Ureter (tissue), 1 donor: ENCODE measurements at places on chromosomes 16 and 17. TPM values are rescaled to one million over a fixed set of nuclear protein-coding genes. Genes with fewer than 3 reads are reported as not detected.

Gene SNX20
- 1.8 TPM for total RNA-seq

Gene KRTAP4-1
- total RNA-seq = not detected

Gene NKD1
- total RNA-seq = 27.8 TPM

Gene CCL7
- not detected for total RNA-seq

Gene MAPT
- total RNA-seq = 6.1 TPM

Gene SNAI3
- total RNA-seq = 1.8 TPM

Gene CDH15
- not detected for total RNA-seq

Gene INCA1
- 1.1 TPM for total RNA-seq

DNA sequence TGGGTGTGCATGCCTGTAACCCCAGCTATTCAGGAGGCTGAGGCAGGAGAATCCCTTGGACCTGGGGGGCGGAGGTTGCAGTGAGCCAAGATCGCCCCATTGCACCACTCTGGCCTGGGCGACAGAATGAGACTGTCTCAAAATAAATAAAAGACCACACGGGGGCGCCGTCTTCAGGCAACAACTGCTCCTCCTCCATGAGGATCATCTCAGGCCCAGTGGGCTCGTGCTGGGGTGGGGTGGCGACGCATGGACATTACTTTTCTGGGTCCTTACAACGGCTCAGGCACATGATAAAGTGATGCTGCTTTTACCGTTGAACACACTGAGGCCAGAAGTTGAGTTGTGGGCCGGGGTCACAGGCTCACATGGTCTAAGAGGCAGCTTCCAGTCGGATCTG lies 56.2 kb downstream of the PRMT7 start:
- no peak for DNase-seq

DNA sequence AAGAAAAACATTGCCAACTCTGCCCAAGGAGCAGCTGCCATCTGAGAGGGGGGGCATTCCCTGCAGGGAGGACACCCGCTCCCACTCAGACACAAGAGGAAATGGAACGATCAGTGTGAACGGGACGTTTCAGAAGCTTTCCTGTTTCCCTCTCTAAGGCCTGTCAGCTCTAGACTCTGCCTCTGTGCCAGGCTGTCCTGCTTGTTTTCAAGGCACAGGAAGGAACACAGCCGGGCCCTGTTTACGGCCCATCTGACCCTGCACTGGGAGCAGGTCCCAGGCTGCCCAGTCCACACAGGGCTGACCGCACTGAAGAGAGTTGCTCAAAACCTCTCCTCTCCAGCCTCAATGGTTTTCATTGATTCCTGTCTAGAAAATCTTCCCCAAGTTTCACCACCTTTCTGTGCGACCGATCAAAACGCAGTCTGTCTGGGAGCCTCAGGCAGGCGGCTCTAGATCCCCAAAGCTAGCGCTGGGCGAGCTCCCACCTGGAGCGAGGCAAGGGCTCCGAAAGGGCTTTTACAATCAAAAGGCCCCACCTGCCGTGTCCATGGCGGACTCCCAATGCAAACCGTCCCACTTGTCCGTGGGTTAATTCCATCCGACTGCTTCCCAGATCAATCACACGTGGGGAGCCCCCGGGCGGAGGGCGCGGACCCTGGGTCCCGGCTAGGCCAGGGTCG lies 1.5 kb downstream of the PIEZO1 start:
- DNase-seq = no peak

- no peak for DNase-seq
Measured at GRCh38 chr16:25692742-25693508, 1.2 kb downstream of the HS3ST4 start.

DNA sequence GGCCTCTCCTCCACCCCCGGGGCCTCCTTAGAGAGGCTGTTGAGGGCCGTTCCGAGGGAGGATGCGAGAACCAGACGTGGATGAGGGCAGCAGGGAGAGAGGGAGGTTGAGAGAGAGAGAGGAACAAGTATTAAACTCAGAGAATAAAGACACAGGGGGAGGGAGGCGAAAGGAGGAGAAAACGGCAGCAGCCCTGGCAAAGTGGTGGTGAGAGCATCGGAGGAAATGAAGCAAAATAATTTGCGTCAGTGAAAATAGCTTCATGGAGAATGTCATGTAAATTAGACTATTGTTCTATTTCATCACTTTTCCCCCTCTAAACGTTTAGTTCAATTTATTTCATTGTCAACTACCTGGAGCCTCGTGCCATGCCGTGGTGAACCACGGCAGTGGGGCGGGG lies 38.0 kb downstream of the PIPOX start:
- DNase-seq = no peak

- no peak for DNase-seq
Measured at GRCh38 chr16:4940719-4941118, 3.8 kb upstream of the PPL start.

GRCh38 chr16:88194397-88195268 lies 188.1 kb upstream of the ZNF469 start:
- DNase-seq = peak; percentile 60

GRCh38 chr17:2094891-2095535 lies 40.1 kb downstream of the HIC1 start:
- DNase-seq = peak; percentile 82

- DNase-seq = no peak
Measured at GRCh38 chr17:19262650-19263631, 25.8 kb downstream of the EPN2 start.

- DNase-seq = no peak
Measured at GRCh38 chr16:78890373-78890895, 710.1 kb downstream of the MAF start.

DNA sequence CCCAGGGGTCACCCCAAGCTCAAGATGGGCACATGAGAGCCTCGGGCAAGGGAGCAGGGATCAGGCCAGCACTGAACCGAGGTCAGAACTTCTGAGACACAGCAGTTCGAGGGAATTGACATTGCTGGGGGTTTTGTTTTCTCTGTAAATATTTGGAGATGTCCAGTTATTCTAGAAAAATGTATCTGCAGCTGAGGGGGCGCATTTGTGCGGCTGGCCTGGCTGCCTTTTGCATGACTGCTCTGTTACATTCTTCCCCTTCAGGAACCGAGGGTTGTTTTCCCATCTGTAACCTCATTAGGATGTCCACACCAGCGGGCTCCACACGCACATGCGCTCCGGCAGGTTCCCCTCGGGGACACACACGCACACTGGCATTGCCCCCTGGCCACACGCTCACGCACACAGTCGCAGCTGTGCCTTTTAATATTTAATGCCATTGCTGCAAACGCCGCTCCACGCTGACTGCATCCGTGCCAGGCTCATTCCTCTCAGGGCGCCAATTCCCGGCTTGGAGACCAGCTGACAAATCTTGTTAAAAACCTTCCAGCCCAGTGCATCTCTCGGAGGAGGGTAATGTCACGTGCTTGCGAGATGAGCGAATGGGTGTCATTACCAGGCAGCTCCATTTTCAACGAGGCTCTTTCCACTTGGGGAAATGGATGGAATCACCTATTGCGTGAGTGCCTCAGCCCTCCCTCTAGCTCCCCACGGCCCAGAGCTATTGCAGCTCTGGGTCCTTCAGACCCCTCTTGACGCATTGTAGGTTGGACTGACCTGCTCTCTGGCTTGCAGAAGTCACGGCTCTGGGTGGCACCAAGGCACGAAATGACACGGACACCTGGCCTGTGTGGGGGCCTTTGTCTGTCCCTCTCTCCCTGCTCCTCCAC lies 13.1 kb downstream of the CCR7 start:
- peak; percentile 66 for DNase-seq

- DNase-seq = no peak
Measured at GRCh38 chr17:66403846-66404556, 101.6 kb downstream of the PRKCA start.

DNA sequence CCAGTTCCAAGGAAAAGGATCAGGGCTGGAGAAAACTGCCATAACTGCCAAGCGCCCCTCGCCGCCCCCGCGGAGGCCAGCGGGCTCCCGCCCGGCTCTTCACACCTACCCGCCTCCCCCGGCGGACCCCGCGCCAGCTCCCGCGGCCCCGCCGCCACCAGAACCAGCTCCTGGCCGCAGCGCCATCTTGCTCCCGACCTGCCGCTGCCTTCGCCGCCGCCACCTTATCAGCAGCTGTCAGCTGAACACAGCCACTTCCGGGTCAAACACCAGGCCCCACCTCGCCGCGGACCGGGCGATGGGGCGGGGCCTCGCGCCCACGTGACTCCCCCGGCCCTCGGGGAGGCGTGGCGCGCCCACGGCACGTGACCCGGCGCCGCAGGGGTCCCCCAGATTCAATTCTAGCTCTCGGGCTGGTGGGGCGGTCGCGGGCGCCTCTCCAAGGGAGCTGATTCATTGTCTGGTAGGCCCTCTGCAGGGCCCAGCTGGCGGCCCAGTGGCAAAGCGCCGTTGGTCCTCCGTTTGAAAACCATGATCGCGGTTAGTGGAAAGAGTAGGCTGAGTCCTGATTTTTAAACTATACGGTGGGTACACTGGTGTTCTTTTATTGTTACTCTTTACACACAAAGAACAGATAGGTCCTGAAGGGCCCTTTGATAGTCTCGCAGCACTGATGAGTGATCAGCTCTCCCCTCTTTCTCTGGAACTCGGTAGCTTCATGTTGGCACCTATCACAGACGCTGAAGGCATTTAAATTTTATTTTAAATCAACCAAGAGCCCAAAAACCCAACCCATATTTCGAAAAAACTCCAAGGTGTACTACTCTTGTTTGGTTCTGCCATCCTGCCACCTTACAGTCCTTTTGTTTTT lies at the start of gene SYNRG:
Gene SYNRG, minus strand, starts transcription at position 249 of the 871 bp plus-strand sequence. Its CDS starts 63 bp downstream, at position 186.
- peak; percentile 95 for DNase-seq

DNA sequence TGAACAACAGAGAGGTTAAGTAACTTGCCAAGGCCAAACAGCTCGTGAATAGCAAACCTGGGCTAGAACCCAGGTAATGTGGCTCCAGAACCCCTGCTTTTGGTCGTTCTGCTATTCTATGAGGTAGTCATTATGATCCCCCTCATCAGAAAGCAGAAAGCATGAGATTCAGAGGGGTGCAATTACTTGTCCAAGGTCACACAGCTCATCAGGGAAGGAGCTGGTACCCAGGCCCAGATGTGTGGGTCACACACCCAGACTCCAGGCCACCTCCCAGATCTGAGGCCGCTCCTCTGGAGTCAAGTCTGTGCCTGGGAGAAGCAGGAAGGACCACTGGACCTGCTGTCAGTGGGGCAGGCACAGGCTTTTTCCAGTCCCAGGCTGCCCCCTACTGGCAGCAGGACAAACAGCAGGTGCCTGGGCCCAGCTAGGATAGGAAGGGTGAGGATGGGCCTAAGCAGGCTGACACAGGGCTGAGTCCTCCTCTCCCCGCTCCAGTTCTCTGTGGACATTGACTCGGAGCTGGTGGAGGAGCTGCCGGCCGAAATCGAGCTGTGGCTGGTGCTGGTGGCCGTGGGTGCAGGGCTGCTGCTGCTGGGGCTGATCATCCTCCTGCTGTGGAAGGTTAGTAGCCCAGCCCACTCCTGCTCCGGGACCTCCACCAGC lies 7.8 kb upstream of the PDK2 start:
- peak; percentile 76 for DNase-seq

DNA sequence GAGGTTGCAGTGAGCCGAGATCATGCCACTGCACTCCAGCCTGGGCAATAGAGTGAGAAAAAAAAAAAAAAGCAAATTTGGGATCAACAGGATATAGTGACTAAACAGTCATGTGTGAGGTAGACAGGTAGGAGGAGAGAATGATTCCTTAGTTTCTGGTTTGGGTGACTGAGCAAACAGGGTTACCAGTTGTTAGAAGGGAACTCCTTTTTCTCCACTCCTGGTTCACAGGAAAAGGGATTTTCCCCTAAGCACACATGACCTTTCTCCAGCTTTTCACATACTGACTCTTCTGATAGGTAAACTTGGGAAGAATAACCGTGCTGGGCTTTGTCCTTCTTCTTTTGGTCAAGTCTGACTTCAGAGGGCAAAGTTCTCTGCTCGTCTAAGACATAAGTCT lies 17.3 kb upstream of the WSCD1 start:
- no peak for DNase-seq

DNA sequence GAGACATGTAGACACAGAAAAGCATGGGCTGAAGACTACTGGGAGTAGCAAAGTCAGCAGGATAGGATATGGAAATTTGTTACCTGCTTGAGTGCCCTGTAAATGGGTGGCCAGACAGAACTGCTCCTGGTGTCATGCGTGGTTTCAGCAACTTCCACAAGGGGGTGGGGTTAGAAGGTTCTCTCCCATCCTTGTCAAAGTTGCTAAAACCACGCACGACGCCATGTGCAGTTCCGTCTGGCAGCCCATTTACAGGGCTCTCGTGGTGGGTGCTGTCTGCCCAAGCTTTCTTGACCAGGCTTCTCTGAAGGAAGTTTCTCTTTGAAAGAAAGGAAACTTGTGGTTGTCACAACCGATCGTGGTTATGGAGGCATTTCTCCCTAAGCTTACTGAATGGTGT lies 6.9 kb upstream of the DBNDD1 start:
- DNase-seq = no peak

DNA sequence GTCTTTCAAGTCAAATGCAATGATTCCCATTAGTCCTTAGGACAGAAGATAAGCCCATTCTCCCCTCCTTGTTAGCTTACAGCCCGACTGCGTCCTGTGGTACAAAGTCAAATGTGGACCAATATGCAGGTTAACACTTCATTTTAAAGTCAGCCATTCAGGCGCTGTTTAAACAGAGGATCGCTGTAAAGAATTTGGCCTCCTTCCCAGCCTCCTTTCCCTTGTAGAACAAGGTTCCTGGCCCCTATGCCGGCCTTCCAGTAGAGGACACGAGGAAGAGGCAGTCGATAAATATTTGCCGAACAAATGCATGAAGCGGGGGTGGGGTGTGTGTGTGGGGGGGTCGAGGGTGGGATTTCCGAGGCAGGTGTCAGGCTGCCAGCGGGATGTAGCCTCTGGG lies 4.3 kb downstream of the SDK2 start:
- DNase-seq = no peak

DNA sequence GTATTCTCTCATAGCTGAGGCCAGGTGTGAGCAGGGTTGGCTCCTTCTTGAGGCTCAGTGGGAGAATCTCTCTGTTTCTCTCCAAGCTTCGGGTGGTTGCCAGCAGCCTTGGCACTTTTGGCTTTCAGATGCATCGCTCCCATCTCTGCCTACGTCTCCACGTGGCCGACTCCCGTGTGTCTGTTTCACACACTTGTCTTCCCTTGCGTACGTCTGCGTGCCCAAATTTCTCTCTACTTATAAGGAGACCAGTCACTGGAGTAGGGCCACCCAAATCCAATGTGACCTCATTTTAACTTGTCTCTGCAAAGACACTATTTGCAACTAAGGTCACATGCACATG lies 14.7 kb downstream of the OSBPL7 start:
- DNase-seq = no peak

GRCh38 chr16:66304151-66304550 lies 62.3 kb upstream of the CDH5 start:
- no peak for DNase-seq

DNA sequence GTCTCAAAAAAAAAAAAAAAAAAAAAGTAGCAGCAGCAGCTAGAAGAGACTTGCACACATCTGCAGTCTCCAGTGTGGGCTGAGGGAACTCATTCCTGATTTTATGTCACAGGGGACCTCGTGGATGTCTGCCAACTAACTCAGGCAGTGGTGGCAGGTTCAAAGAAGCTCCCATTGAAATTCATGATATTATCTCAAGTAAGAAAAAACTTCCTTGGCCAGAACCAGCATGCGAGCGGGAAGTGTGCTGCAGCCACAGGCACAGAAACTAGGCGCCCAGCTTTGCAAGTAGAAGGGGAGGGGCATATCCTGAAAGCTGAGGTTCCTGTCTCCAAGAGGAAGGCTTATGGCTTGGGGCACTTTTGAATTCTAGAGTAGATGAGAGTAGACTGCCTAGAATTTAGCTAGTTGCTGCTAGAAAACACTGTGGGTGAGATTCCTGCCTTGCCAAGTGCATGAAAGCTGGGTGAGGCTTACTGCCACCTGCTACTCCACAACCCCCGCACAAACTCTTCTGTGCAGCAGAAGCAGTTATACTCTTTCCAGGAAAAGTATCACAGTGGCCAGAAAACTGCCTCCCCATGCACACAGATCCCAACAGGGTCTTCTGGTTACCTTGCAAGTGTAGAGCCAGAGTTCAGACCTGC lies 603.8 kb upstream of the CA10 start:
- DNase-seq = no peak

- no peak for DNase-seq
Measured at GRCh38 chr17:43834106-43834505, 1.2 kb upstream of the MPP3 start.
